Activated T-cell treated with anti-CD3 and anti-CD28 coated beads for 24 hours (primary cell): ENCODE measurements at places on chromosomes 5 and 9.

GRCh38 chr5:179228341-179229121 is 116.7 kb downstream of the ADAMTS2 start:
- DNase-seq: no peak

- DNase-seq: no peak
Observed at GRCh38 chr9:133803028-133803585, 65.0 kb upstream of the SARDH start.

GRCh38 chr9:101479338-101480030 is 43.9 kb upstream of the ALDOB start:
- no peak for DNase-seq

- peak; percentile 69 for DNase-seq
Observed at GRCh38 chr5:159456722-159457465, 126.6 kb upstream of the IL12B start.
